ENCODE measurements at places on chromosomes 5 and 9. TPM values are rescaled to one million over a fixed set of nuclear protein-coding genes. Genes with fewer than 3 reads are reported as not detected.
A peak's percentile ranks its signal among the peaks of the same experiment; 100 is the strongest.

Gene MSX2
- 1.2 TPM for total RNA-seq

Gene GABRA1
- not detected for total RNA-seq

Gene PCDHA1
- total RNA-seq: not detected

Gene SLC6A7
- 0.25 TPM for total RNA-seq

Gene GRM6
- total RNA-seq: not detected

DNA sequence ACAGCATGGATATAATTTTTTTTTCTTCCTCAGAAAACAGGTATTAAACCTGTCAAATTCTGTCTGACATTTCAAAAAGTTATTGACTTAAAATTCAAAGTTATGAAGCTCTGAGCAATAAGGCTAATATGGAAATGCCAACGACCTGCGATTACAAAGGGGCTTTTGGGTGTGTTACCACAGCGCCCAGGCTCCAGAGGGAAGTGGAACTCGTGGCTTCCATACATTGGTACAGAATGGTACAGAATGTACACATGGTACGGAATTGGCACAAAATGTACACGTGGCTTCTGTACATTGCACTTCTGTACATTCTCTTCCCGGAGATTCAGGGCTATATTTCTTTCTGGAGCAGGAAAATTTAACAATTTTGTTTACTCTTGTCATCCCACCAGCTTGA, 225.1 kb upstream of the TBCA start:
- H3K36me3 ChIP-seq: no peaks in the 10 kb centered on the region
- no peak overlapping the region for H3K4me3 ChIP-seq
- no peaks in the 10 kb centered on the region for H3K27me3 ChIP-seq

DNA sequence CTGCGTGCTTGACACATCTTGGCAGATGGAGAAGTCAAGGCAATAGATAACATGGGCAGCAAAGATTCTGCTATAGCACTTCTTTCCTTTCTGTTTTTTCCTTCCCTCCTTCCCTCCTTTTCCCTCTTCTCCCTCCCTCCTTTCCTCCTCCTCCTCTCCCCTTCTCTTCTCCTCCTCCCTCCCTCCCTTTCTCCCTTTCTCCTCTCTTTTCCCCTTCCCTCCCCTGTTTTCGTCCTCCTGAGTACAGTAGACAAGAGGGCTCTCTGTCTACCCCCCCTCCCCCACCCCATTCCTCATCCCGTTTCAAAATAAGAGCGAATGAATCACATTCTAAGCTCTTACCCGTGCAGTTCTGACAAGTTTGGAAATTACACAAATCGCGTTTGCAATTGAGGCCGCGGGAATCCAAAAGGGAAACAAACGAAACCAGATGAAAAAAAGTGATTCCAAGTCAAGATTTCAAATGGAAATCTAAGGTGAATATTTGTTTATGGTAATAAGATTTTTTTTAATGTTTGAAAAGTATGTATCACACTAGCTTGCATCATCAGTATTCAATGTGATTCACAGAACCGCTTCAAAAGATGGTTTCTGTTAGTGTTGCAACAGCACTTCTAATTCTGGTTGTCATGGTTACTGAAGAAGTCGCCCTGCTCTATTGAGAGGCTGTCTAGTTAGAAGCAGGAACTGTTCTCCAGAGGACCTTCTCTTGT, 1.3 kb downstream of the NIM1K start:
- DNase-seq: no peak
- H3K27ac ChIP-seq: peak overlapping the region; percentile 58
- H3K4me3 ChIP-seq: peak overlapping the region; percentile 54
- no peaks in the 10 kb centered on the region for H3K27me3 ChIP-seq
- H3K4me1 ChIP-seq: peaks cover 28% of the 10 kb centered on the region

GRCh38 chr9:125894566-125894965, 147.4 kb downstream of the PBX3 start:
- H3K36me3 ChIP-seq: no peaks in the 10 kb centered on the region
- no peak overlapping the region for H3K27ac ChIP-seq
- no peak for DNase-seq
- H3K4me1 ChIP-seq: peaks cover 16% of the 10 kb centered on the region
- H3K4me3 ChIP-seq: no peak overlapping the region
- no peaks in the 10 kb centered on the region for H3K27me3 ChIP-seq

DNA sequence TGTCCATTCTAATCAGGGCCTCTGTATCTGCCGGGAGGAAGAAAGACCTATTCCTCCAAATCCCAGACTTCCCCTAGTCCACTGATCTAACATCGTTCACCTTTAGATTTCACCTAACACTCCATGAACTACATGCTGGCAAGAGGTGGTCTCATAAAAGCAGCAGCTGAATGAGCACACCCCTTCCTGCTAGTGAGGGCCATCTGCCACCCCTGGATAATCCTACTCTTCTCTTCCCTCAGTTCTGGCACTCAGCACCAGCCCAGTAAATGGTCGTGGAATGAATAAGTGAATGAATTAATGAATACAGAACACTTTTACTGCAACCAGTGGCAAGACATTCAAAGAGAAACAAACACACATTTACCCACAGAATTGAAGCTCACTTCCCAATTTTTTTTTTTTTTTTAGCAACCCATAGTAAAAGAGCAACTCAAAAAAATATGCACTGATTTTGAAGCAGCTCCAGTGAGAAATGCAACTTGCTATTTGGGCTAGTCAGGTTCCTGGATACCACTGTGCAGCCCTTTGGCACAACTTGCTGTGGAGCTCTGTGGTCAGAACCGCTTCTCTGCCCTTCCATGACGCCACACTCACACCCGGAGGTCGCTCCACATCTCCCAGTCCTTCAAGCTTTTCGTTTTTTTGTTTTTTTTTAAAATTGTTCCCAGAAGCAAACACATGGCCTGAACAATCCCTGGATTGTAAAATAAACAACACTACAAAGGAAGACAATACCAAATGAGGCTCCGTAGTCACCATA, 6.2 kb downstream of the RNF183 start:
- no peaks in the 10 kb centered on the region for H3K4me1 ChIP-seq
- no peak overlapping the region for H3K27ac ChIP-seq
- no peaks in the 10 kb centered on the region for H3K36me3 ChIP-seq
- no peak overlapping the region for H3K4me3 ChIP-seq
- H3K27me3 ChIP-seq: no peaks in the 10 kb centered on the region

DNA sequence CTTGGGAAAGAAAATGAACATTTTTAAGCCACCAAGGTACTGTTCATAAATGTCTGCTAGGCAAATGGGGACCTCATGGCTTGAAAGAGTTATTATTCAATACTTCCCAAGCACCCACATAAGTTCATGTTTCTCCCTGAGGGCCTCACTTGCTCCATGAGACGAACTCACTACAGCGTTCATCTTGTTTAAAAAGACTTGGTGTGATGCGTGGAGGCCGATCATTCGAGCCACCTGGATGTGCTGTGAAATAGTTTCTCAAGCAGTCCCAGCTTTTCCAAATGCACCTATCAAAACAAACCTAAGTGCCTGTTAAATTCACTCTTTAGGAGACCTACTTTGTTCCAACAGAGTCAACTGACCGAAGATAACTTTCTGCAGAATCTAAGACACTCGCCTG, 103.2 kb downstream of the LHFPL2 start:
- no peak overlapping the region for H3K4me3 ChIP-seq
- no peaks in the 10 kb centered on the region for H3K36me3 ChIP-seq
- DNase-seq: peak; percentile 60
- no peaks in the 10 kb centered on the region for H3K27me3 ChIP-seq
- H3K27ac ChIP-seq: peak overlapping the region; percentile 90

GRCh38 chr5:163890261-163890660, 384.8 kb downstream of the MAT2B start:
- no peaks in the 10 kb centered on the region for H3K36me3 ChIP-seq
- no peaks in the 10 kb centered on the region for H3K4me1 ChIP-seq
- DNase-seq: no peak
- H3K27me3 ChIP-seq: no peaks in the 10 kb centered on the region

- H3K4me1 ChIP-seq: no peaks in the 10 kb centered on the region
- no peaks in the 10 kb centered on the region for H3K36me3 ChIP-seq
Measured at GRCh38 chr5:127353327-127353726, 62.7 kb downstream of the MEGF10 start.

Measured in vagina (tissue), 2 donors.